ENCODE measurements at places on chromosomes 16 and 17. TPM values are rescaled to one million over a fixed set of nuclear protein-coding genes. Genes with fewer than 3 reads are reported as not detected.
A peak's percentile ranks its signal among the peaks of the same experiment; 100 is the strongest.

CSH2 gene
- not detected for total RNA-seq

VAT1L gene
- 0.05 TPM for total RNA-seq

PRSS27 gene
- total RNA-seq = 1.6 TPM

FNDC8 gene
- total RNA-seq = not detected

CDH8 gene
- not detected for total RNA-seq

GRCh38 chr16:89604764-89605163 lies 8.7 kb upstream of the DPEP1 start:
- no peak overlapping the region for H3K27ac ChIP-seq
- H3K36me3 ChIP-seq = no peaks in the 10 kb centered on the region
- H3K27me3 ChIP-seq = peaks cover 2% of the 10 kb centered on the region

DNA sequence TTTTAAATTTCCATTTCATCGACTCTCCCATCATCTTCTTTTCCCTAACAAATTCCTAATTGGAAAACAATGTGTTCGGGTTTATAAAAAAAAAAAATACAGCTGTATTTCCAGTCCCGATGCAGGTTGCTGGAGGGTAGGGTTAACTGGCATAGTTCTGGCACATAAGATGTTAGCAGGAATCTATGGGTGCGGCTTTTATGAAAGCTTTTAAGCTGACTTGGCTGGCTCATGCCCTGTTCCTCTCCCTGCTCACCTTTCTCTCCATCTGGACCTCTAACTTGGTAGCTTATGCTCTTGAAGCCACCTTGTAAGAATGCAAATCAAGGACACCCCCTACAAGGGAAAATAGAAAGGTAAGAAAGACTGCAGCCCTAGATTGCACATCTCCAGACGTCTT lies 33.2 kb upstream of the KCNJ2 start:
- no peak for DNase-seq
- H3K27ac ChIP-seq = no peak overlapping the region
- peaks cover 11% of the 10 kb centered on the region for H3K4me1 ChIP-seq
- no peak overlapping the region for H3K4me3 ChIP-seq
- H3K27me3 ChIP-seq = peaks cover 4% of the 10 kb centered on the region

- DNase-seq = no peak
- H3K36me3 ChIP-seq = no peaks in the 10 kb centered on the region
- no peak overlapping the region for H3K4me3 ChIP-seq
- no peaks in the 10 kb centered on the region for H3K4me1 ChIP-seq
- H3K27ac ChIP-seq = no peak overlapping the region
These were observed 75.5 kb downstream of the TMEM132E start for GRCh38 chr17:34654881-34655276.

- no peak for DNase-seq
- no peak overlapping the region for H3K27ac ChIP-seq
- H3K27me3 ChIP-seq = no peaks in the 10 kb centered on the region
- H3K36me3 ChIP-seq = no peaks in the 10 kb centered on the region
- no peak overlapping the region for H3K4me3 ChIP-seq
These were observed 76.9 kb downstream of the RAI1 start for GRCh38 chr17:17757956-17758845.

- H3K27me3 ChIP-seq = peaks cover 48% of the 10 kb centered on the region
- DNase-seq = no peak
- H3K4me1 ChIP-seq = peaks cover 22% of the 10 kb centered on the region
- H3K27ac ChIP-seq = no peak overlapping the region
- H3K36me3 ChIP-seq = no peaks in the 10 kb centered on the region
- H3K4me3 ChIP-seq = no peak overlapping the region
These were observed 3.1 kb upstream of the CD300LD start for GRCh38 chr17:74595037-74595750.

DNA sequence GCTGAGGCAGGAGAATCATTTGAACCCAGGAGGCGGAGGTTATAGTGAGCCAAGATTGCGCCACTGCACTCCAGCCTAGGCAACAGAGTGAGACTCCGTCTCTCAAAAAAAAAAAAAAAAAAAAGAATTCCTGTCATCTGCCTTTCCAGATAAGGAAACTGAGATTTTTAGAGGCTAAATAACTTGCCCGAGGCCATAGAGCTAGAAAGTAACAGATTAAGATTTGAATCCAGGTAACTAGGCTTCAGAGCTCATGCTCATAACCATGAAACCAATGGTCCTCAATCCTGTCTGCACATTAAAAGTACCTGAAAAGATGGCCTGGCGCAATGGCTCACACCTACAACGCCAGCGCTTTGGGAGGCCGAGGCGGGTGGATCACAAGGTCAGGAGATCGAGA lies 9.5 kb downstream of the NCBP3 start:
- H3K4me1 ChIP-seq = peaks cover 3% of the 10 kb centered on the region
- no peak overlapping the region for H3K27ac ChIP-seq
- peaks cover 60% of the 10 kb centered on the region for H3K36me3 ChIP-seq
- H3K27me3 ChIP-seq = no peaks in the 10 kb centered on the region

DNA sequence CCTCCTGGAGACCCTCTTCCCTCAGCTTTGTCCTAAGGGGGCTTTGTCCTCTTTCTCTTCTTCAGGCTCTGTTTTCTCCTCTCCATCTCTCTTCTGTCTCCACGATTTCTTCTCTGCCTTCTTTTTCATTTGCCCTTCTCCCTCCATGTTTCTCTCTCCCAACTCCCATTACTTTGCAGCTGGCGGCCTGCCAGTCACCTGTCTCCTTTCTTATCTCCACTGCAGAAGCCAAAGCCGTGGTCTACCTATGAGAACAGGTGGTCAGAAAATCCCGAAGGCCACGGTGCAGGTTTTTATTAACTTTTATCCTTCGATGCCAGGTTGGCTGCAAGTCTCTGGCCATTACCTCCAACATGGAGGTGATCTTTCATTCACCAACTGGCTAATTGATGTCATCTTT lies 45.1 kb downstream of the FZD2 start:
- no peak overlapping the region for H3K27ac ChIP-seq
- H3K4me3 ChIP-seq = no peak overlapping the region
- no peaks in the 10 kb centered on the region for H3K36me3 ChIP-seq
- no peaks in the 10 kb centered on the region for H3K4me1 ChIP-seq
- peaks cover 8% of the 10 kb centered on the region for H3K27me3 ChIP-seq
- no peak for DNase-seq

DNA sequence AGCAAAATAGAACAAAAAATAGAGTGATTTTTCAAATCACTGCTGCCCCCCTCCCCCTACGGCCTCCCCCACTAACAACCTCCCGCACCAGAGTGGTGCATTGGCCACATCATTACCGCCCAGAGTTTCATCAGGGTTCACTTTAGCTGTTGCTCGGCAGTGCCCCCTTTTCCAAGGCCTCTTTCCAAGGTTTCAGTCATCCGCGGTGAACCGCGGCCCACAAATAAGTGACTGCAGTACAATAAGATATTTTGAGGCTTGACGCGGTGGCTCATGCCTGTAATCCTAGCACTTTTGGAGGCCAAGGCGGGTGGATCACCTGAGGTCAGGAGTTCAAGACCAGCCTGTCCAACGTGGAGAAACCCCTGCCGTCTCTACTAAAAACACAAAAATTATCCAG lies 180.0 kb downstream of the MAF start:
- H3K4me1 ChIP-seq = peaks cover 23% of the 10 kb centered on the region
- H3K27ac ChIP-seq = no peak overlapping the region
- no peak overlapping the region for H3K4me3 ChIP-seq
- H3K27me3 ChIP-seq = no peaks in the 10 kb centered on the region
- no peaks in the 10 kb centered on the region for H3K36me3 ChIP-seq

- peaks cover 54% of the 10 kb centered on the region for H3K4me1 ChIP-seq
- peak overlapping the region; percentile 17 for H3K27ac ChIP-seq
- H3K27me3 ChIP-seq = no peaks in the 10 kb centered on the region
- DNase-seq = peak; percentile 56
- H3K4me3 ChIP-seq = no peak overlapping the region
These were observed 10.0 kb downstream of the SOCS1 start for GRCh38 chr16:11245988-11246387.

GRCh38 chr17:4558347-4558971 lies 1.9 kb downstream of the GGT6 start:
- H3K27me3 ChIP-seq = no peaks in the 10 kb centered on the region
- H3K4me1 ChIP-seq = peaks cover 51% of the 10 kb centered on the region
- H3K4me3 ChIP-seq = no peak overlapping the region
- no peak for DNase-seq
- peaks cover 3% of the 10 kb centered on the region for H3K36me3 ChIP-seq

GRCh38 chr16:59342669-59343068 lies 608.6 kb upstream of the GOT2 start:
- no peaks in the 10 kb centered on the region for H3K27me3 ChIP-seq
- H3K4me3 ChIP-seq = no peak overlapping the region
- no peak for DNase-seq
- no peak overlapping the region for H3K27ac ChIP-seq

DNA sequence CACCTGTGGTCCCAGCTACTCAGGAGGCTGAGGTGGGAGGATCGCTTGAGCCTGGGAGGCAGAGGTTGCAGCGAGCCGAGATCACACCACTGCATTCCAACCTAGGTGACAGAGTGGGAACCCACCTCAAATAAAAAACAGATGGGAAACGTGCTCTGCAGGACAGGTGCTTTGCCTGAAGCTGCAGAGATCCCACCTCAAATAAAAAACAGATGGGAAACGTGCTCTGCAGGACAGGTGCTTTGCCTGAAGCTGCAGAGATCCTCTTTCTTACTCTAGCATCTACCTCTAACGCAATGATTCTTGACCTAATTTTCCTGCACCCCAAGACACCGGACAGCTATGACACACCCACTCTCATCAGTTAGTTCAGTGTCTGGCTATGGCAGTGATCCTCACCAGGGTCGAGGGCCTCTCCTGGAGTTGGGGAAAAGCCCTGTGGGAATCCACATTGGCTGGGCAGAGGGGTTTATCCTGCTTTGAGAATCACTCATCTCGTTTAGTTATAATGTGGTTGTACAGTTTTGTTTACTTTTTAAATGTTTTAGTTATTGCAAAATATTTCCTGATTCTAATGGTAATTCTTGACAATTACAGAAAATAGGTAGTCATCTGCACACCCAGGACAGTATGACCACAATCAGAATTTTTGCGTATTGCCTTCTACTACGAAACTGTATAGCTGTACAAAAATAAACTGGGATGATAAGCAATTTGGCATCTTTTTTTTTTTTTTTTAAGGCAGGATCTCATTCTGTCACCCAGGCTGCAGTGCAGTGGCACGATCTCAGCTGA lies 11.4 kb downstream of the VPS53 start:
- H3K27ac ChIP-seq = no peak overlapping the region
- H3K4me3 ChIP-seq = no peak overlapping the region
- DNase-seq = no peak
- peaks cover 5% of the 10 kb centered on the region for H3K4me1 ChIP-seq
- no peaks in the 10 kb centered on the region for H3K27me3 ChIP-seq
- peaks cover 11% of the 10 kb centered on the region for H3K36me3 ChIP-seq

GRCh38 chr17:47897561-47897960 lies 1.5 kb downstream of the SP2 start:
- peak overlapping the region; percentile 84 for H3K27ac ChIP-seq
- DNase-seq = no peak
- H3K27me3 ChIP-seq = no peaks in the 10 kb centered on the region
- H3K4me1 ChIP-seq = peaks cover 42% of the 10 kb centered on the region

GRCh38 chr17:1484676-1485422 lies 7.6 kb downstream of the MYO1C start:
- H3K27me3 ChIP-seq = no peaks in the 10 kb centered on the region
- H3K36me3 ChIP-seq = peaks cover 29% of the 10 kb centered on the region
- peak overlapping the region; percentile 77 for H3K4me3 ChIP-seq
- H3K4me1 ChIP-seq = peaks cover 36% of the 10 kb centered on the region
- peak overlapping the region; percentile 69 for H3K27ac ChIP-seq

GRCh38 chr17:80146121-80147034 lies 550 bp downstream of the EIF4A3 start:
- H3K27ac ChIP-seq = peak overlapping the region; percentile 84
- peak; percentile 41 for DNase-seq
- peaks cover 48% of the 10 kb centered on the region for H3K4me1 ChIP-seq
- H3K36me3 ChIP-seq = peaks cover 55% of the 10 kb centered on the region
- peak overlapping the region; percentile 87 for H3K4me3 ChIP-seq

DNA sequence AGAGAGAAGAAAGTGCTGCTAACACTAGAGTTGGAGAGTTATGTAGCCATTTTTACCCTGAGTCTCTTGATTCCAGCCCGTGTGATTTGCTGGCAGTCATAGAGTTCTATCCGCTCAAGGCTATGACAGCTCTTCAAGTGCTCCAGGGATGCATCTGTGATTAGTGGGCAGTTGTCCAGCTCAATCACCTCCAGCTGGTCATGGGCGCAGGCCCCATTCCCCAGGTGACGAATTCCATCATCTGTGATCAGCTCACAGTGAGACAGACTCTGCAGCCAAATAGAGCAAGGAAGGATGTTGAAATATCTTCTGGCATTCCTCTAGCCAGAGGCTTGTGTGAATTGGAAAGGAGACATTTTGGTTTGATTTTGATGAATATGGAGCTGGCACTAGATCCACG lies 38.4 kb upstream of the STAC2 start:
- no peak overlapping the region for H3K4me3 ChIP-seq
- no peak overlapping the region for H3K27ac ChIP-seq
- no peaks in the 10 kb centered on the region for H3K27me3 ChIP-seq
- no peaks in the 10 kb centered on the region for H3K4me1 ChIP-seq

DNA sequence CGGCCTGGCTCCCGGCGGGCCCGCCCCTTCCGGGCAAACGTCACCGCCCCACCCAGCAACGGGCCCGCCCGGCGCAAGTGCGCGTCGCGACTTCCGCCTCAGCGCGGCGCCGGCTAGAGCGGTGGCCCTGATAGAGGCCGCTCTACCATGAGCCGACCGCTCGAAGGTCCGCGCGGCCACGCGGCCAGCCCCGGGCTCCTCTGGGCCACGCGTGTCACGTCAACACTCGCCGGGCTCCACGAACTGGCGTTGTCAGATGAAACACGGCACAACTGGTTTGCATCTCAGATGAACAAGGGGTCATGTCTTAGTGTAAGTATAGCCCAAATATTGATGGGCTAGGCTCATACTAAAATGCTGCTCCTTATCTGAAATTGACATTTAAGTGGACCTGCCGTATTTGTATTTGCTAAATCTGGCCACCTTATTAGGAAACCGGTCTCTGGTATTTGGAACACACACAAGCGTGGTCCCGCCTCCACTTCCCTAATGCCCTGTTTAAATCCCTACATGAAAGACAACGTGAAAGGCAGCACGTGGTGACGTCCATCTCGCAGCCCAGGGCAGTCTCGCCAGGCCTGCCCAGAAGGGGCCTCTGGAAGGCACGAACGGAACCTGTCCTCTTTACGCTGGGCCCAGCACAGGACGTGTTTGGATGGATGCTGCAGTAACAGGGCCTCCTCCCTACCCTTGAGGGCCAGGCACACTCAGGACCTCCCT lies at the start of gene ZNF598:
Gene ZNF598 (minus strand): TSS at position 31 of the 720 bp plus-strand sequence.
- H3K27me3 ChIP-seq = no peaks in the 10 kb centered on the region
- peak within 1 kb of the TSS; percentile 88 for H3K27ac ChIP-seq
- H3K4me1 ChIP-seq = peaks cover 41% of the 10 kb centered on the region
- peak; percentile 83 for DNase-seq
- peaks cover 15% of the 10 kb centered on the region for H3K36me3 ChIP-seq

Data from activated CD4-positive, alpha-beta memory T cell treated with anti-CD3 and anti-CD28 coated beads, Interleukin-2, amount 10 ng/mL, durations not matched to agents 7 days and 5 days (primary cell).